Lower lobe of right lung (tissue), 2 donors: ENCODE measurements at places on chromosomes 2 and 18. TPM values are rescaled to one million over a fixed set of nuclear protein-coding genes. Genes with fewer than 3 reads are reported as not detected.

GRCh38 chr18:3279201-3280185, 17.6 kb downstream of the MYL12B start:
- peaks cover 20% of the 10 kb centered on the region for H3K4me1 ChIP-seq
- H3K27me3 ChIP-seq: no peaks in the 10 kb centered on the region
- no peak overlapping the region for H3K4me3 ChIP-seq
- H3K36me3 ChIP-seq: peaks cover 49% of the 10 kb centered on the region
- no peak overlapping the region for H3K27ac ChIP-seq

DNA sequence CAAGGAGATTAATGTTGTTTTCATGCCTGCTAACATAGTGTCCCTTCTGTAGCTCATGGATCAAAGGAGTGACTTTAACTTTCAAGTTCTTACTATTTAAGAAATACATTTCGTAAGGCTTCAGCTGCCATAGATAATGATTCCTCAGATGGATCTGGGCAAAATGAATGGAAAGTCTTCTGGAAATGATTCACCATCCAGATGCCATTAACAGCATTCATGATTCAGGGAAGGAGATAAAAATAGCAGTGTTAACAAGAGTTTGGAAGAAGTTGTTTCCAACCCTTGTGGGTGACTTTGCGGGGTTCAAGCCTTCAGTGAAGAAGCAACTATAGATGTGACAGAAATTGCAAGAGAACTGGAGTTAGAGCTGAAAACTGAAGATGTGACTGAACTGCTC, 17.0 kb downstream of the VRK2 start:
- no peak for DNase-seq
- peaks cover 14% of the 10 kb centered on the region for H3K36me3 ChIP-seq
- H3K27me3 ChIP-seq: no peaks in the 10 kb centered on the region
- no peak overlapping the region for H3K27ac ChIP-seq
- no peaks in the 10 kb centered on the region for H3K4me1 ChIP-seq
- no peak overlapping the region for H3K4me3 ChIP-seq

The KCNK3 gene
- 26.8 TPM for total RNA-seq

GRCh38 chr2:9390991-9391390, 32.3 kb downstream of the ITGB1BP1 start:
- H3K4me1 ChIP-seq: no peaks in the 10 kb centered on the region
- peaks cover 65% of the 10 kb centered on the region for H3K36me3 ChIP-seq
- H3K4me3 ChIP-seq: no peak overlapping the region
- no peaks in the 10 kb centered on the region for H3K27me3 ChIP-seq

The RGPD4 gene
- not detected for total RNA-seq

DNA sequence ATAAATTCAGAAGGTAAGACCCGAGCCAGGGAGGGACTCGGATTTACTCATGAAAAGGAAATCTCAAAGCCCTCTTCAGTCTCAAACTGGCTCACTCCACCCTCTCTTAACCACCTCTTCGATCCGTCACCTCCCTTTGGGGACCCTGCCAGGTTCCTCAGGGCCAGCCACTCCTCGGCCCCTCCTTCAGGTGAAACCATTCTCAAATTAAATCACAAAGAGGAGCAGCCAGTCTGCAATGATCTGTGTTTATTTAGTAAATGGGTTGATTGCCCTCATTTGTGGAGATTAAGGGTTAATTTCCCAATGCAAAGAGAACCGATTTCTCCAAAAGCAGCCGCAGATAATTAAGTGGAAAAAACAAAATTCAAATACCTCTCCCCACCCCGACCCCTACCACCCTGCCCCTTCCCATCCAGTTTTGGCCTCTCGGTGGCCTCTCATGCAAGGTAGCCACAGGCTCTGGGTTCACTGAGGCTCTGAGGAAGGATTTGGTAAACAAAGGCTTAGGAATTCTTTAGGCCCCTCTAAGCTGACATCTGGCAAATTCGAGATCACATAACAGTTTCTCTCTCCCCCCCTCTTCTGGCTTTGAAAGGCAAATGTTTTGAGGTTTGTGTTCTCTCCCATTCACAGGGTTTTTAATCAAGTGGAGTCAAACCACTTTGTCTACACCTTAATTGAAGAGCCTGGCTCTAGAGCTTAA, 10.3 kb upstream of the FZD7 start:
- H3K27me3 ChIP-seq: no peaks in the 10 kb centered on the region
- H3K36me3 ChIP-seq: no peaks in the 10 kb centered on the region
- H3K27ac ChIP-seq: no peak overlapping the region
- H3K4me3 ChIP-seq: no peak overlapping the region

The KCTD1 gene
- 9.0 TPM for total RNA-seq
